ENCODE measurements at places on chromosomes 6 and 20.

- no peak for DNase-seq
These were observed 2.0 kb upstream of the THBS2 start for GRCh38 chr6:169255643-169256042.

- no peak for DNase-seq
These were observed 78.6 kb upstream of the RBM24 start for GRCh38 chr6:17202526-17202925.

DNA sequence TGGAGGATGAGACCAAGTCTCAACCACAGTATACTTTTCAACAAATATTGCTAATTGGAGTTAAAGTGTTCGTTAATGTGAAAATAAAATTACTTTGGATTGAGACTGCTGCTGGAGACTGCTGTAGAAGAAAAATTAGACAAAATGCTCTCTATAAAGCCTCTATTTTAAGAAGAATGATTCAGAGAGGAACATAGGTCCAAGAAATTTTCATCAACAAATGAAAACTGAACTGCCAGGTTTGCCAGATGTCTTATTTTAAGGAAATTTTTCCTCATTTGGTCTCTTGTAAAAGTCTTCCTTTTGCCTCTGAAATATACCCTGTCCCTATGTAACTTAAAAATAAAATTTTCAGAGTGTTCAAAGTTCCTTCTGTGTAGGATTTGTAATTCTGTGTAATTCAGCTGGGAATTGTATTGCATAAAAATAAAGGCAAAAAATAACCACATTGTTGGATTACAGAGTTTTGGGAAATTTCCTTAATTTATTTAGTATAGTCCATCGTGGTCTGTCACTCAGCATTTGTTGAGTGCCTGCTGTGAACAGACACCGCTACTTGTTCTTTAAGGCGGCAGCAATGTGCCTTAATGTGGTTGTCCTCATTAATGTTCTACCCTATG is 27.4 kb downstream of the ANKS1A start:
- no peak for DNase-seq

DNA sequence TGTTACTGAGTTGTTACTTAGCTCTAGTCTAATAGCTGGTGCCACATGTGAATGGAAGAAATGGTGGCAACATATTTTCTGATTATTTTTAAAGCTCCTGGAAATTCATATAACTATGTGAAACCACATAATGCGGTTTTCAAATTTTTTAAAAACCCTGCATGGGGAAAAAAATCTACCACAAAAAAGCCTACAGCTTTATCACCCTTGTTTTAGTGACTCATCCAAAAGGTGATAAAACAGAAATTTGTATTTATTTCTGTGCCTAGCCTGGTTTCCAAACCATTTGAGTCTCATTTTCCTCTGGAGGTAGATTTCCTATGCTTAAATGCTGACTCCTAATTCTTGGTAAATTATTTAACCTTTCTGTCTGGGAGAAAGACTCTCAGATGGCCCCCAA is 5.4 kb upstream of the FBXO30 start:
- no peak for DNase-seq

DNA sequence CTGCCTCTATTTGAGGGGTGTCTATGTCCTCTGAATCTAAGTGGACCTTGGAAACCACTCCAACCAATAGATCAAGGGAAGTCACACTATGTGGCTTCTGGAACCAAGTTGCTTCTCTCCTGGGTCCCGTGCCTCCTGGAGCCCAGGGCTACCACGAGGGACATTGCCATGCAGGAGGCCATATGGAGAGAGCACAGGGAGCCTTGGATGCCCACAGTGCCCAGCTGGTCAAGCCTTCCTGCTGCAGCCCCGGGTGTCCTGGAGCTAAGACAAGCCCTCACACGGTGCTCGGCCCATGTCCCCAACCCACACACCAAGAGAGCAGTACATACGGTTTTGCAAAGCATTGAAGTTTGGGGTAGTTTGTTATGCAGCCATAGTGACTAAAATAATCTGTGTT is 231.6 kb downstream of the SYNDIG1 start:
- no peak for DNase-seq

DNA sequence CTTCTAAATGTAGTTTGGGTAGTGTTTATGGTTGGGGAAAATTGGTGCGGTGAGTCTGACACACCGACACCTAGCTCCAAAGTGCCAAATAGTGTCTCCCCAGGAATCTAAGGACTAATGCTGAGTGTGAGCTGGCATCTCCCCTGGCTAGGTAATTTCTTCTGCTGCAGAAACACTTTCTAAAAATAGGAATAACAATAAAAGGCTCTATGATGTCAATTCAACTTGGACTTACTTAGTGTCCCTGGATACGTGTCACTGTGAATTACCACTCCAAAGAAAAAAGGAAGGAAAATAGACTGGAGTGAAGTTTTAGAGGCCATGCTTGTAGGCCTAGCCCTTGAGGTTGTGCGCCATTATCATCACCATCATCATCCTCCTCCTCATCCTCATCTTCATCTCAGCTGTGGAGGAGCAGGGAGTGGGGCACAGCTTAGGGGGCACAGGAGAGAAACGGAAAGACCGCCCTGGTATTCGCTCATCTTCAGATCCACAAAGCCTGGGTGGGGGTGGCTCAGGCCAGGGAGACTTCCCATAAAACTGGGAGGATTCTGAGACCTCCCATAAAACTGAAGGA is 89.6 kb downstream of the TBC1D7 start:
- DNase-seq, result no peak

- no peak for DNase-seq
These were observed 58.0 kb upstream of the PREP start for GRCh38 chr6:105460860-105461259.

DNA sequence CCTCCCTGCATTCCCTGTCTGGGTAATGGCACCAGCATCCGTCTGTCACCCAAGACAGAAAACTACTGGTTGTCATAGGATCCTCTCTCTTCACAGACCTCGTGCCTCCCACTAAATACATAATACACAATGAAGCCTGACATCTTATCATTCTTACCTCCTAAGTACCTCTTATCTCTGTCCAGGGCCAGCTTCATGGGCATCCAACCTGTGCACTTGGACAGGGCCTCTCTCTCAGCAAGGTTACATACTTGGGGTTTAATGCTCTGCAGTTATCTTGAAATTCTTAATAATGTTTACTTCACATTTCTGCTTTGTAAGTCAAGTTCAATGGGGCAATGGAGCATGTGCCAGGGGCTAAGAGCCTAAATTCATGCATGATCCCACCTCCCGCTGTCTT is 30.8 kb upstream of the KLHL31 start:
- no peak for DNase-seq

DNA sequence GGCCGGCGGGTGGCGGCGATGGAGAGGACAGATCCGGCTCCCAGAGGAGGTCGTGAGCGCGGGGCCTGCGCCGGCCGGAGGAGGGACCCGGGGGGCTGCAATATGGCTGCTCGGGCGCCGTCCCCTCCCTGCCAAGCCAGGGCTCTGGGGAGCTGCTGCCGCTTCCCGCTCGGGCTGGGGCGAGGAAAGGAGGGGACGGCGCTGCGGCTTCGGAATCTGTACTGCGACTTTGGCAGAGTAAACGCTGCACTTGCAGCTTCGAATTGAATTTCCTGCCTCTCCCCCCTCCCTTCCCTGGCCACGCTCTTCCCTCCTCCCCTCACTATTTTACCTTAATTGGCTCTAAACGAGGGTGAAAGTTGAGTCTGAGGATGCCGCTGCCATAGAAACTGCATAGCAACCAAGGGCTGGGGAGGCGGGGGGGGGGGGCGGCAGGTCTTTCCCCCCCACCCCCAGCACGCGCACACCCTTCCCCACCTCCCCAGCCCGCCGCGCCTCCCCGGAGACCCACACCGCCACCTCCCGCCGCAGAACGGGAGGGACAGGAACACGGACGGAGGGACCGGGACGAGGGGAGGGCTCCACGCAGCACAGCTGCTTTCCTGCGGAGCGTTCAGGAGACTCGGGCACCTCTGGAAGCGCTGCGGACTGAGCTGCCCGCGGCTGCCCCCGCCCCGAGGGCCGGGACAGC is 93.9 kb downstream of the RNASET2 start:
- DNase-seq, result peak; percentile 23

- peak; percentile 37 for DNase-seq
These were observed 15.7 kb downstream of the ADTRP start for GRCh38 chr6:11762794-11763459.

- peak; percentile 92 for DNase-seq
These were observed 64.9 kb upstream of the BHLHE23 start for GRCh38 chr20:63071541-63072181.

DNA sequence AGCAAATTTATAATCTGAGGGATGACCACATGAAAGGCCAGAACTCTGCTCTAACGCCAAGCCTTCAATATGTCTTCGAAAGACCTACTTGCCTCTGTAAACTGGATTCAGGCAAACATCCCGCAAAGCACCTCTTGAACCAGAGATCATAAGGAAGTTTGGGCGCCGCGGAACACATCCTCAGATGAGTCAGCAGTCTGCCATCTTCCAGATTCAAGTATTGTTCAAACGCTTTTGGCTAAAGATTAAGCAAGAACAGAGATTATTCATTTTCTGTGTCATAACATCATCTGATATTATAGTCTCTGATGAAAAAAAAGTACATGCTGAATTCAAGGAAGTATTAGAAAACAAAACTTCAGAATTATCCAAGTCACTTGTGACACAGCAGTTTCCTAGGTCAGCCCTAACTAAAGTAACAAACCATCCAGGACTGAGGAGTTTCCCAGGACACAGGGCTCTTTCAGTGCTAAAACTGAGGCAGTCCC is 20.8 kb downstream of the TBC1D7 start:
- DNase-seq, result peak; percentile 35

DNA sequence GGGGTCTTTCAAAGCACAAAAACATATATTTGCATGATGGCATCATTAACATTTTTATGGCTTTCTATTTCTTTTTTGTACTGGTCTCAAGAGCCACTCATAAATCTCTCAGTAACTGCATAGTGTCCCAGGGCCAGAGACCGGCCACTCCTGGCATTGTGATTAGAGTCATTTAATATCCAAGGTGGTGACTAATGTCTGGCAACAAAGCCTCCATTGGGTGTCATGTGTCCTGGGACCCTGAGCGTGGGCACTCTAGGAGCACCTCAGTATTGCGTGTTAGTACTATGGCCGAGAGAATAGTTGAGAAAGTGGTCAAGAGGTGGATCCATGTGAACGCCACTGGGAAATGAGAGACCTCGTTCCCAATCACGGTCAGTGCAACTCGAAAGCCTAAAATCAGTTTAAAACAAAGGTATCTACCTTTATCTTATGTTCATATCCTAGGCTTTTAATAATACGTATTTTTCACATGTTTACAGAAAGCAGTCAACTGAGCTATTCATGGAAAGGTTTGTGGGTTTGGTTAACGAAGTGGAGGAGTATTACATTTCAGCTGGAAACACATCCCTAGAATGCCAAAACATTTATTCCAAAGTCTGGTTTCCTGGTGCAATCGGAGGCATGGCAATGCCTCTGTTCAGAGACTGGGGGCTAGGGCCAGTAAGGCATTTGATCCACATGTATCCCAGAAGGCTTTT is 2.7 kb upstream of the ESR1 start:
- no peak for DNase-seq

DNA sequence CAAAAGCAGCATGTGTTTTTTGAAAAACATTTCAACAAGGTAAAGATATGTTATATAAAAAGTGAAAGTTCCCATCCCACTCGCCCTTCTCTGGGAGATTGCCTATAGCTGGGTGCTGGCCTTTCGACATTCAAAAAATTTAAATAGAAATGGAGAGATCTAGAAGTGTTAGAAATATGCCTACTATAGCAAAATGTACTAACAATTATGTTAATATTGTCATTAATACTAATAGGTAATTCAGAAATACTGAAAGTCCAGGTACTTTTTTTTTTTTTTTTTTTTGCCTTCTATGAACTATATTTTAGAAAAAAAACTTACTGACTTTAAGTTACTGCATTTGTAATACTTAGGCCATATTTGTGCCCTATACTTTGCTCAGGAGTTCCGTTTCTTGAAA is 87.1 kb downstream of the SESN1 start:
- DNase-seq, result no peak

DNA sequence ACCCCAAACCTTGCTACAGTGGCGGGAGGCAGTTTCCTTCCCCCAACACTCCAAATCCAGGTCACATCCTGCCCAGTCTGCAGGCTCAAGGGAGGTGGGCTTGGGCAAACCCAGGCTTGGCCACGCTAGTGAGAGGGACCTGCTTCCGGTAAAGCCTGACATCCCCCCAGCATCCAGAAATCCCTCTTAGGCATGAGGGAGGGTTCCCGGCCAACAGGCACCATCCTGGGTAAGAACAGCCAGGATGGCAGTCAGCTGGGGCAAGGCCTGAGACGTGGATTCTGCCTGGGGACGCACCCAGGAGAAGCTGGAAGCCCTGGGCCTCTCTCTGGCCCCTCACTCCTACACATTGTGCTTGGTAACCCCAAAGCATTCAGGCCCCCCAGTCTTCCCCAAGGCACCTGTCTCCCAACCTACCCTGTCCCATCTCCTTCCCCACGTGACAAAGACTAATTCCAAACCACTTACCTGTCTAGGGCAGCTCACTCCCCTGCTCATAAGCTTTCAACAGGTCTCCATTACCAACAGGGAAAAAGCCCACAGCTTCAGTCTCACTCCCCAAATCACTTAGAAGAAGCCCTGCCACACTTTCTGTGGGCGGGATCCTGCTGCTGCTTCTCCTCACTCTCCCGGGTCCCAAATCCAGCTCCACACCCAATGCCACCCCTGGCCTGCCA is 2.1 kb downstream of the C20orf144 start:
- DNase-seq, result peak; percentile 21

DNA sequence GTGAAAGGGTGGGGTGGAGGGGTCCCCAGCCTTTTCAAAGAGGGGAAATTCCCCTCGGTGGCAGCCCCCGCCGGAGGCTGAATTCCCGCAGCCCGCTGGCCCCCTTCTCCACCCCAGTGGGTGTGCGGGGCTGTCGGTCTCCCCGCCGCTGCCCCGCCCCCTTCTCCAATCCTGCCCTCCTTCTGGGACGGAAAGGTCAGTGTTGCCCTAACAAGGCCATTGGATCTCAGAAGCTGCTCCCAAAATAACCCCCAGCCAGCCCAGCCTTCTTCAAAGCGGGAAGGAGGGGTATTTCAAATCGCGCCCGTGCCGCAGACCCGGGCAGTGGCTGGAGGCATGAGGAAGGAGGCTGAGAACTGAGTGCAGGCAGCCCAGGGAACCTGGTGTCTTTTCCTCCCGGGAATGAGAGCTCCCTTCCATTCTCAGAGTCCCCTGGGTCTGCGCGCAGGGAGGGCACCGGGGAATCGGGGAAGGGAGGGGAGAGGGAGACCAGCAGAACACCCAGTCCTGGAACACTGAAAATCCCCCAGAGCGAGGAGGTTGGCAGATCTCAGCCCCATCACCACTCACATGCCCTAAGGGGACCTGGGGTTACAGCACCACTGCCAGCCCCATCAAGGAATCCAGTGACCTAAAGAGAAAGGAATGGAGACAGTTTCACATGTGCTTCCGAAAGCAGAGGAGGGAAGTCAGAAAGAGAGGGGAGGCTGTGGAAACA is at the start of gene JPH2:
Gene JPH2 (minus strand): TSS at position 135 of the 718 bp plus-strand sequence. CDS start 483 bp downstream, outside the sequence.
- peak; percentile 89 for DNase-seq

- DNase-seq, result no peak
These were observed 38.6 kb downstream of the PRDM1 start for GRCh38 chr6:106124437-106125430.

GRCh38 chr6:155384321-155384952 is 70.2 kb upstream of the TFB1M start:
- no peak for DNase-seq

- DNase-seq, result no peak
These were observed 73.1 kb downstream of the DNAAF9 start for GRCh38 chr20:3334156-3334943.
